Choroid plexus epithelial cell (primary cell): ENCODE measurements at places on chromosomes 6 and 20.

DNA sequence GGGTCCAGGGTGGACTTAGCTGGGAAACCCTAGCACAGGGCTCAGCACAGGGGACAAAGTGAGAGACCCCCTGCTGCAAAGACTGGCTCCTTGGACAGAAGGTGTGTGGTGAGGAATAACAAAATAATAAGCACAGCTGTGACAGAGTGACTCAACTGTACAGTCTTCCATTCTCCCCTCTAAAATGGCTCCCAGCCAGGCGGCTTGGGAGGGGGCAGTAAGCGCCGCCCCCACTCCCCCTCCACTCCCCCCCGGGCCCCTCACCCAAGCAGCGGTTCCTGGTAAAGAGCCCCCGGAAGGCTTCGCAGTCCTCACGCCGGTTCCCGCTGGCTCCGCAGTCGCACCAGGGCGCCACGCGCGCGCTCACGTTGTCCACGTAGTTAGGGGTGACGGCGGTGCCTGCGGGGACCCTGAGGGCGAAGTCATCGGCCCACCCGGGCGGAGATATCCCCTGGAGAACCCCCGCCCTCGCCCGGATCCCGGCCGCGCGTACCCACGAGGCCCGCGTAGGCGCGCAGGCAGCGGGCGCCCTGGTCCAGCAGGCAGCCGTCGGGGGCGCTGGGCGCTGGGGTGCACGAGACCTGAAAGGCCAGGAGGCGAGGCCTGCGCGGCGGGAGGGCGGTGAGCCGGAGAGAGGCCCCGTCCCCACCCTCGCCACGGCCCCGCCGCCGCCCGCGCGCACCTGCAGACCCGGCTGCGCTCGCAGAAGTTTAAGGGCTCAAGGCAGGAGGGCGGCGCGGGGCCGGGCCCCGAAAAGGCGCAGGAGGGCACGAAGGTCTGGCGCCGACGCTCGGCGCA, 2.7 kb downstream of the GFRA4 start:
- DNase-seq: no peak

DNA sequence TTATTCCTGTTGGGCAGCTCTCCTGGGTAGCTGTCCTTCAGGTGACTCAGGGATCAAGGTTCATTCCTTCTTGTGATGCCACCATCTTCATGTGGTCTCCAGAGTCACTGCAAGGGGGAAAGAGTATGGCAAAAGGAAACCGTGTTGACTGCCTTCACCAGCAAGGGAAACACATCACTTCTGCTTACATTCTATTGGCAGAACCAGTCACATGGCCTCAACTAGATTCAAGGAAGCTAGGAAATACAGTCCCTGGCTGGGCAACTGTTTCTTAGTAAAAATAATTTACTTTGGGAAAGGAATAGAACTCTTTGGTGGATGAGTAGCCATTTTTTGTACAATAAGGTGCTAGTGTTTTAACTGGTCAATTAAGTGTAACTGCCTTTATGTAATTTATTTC, 5.3 kb downstream of the ANKRD6 start:
- no peak for DNase-seq

GRCh38 chr6:30557683-30557981, 537 bp downstream of the PRR3 start:
- no peak for DNase-seq

DNA sequence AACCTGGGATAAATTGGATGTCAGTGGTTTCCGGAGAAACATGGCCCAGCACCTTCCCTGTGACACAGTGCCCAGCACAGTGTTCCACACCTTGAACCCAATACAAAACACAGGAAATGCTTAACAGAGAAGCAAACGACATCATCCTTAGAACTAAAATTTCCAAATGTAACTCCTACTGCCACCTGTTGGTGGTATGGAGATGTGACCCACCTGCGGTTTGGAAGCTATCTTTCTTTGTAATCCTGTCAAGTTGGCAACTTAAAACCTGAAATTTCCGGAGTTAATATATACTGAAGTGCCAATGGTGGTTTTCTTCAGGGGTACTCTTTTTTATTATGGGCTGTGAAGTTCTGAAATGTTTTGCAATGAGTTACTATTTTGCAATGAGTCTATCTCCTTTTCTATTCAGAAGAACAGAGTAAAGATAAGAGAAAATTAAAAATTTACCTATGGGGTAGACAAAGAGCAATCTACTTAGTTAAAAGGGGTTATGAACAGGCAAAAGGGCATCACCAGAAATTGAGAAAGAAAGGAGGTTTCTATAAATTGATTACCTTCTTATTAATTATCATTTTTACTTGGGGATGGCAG, 658.8 kb downstream of the PTPRT start:
- peak; percentile 1 for DNase-seq

GRCh38 chr6:115456848-115457247, 603.8 kb downstream of the FRK start:
- DNase-seq: no peak

DNA sequence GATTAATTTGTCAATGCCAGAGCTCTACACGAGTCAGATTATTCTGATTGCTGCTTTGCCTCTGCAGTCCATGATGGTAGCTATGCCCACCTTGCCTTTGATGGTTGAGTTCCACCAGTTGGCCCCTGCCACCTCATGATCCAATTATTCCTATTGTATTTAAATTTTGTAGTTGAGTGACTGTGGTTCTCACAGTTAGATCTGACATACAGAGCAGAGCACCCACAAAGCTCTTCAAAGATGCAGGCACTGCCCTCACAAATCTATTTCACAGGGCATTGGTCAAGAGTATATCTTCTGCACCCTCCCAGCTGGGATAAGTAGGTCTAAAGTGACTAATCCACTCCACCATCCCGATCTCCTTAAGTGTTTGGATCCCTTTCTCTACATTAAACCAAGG, 318.8 kb downstream of the EYA4 start:
- DNase-seq: no peak

DNA sequence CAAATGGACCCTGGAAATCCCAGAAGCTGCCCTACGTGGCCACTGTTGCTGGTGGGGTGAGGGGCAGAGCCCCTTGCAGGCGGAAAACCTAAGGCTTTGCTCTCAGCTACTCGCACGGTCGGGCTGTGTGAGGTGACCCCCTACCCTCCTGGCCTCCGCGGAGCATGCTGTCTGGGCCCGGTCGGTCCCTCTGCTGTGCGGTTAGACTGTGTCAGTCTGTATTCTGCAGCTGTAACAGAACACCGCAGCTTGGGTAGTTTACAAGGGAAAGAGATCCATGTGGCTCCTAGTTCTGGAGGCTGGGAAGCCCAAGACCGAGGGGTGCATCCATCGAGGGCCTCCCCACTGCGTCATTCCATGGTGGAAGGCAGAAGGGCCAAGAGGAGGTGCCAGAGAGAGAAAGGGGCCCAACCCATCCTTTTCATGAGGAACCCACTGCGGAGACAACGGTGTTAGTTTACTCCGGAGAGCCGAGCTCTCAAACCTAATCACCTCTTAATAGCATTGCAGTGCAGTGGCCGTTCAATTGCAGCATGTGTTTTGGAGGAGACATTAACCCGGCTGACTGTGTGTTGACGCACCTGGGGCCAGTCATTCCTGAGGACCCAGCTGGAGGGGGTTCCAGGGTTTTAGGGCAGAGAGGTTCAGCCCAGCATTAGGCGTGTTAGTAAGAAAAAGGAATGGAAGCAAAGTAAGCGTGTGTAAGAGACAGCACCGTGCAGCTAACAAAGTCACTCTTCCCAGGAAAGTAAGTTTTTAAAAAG, 18.3 kb downstream of the COL9A3 start:
- no peak for DNase-seq

DNA sequence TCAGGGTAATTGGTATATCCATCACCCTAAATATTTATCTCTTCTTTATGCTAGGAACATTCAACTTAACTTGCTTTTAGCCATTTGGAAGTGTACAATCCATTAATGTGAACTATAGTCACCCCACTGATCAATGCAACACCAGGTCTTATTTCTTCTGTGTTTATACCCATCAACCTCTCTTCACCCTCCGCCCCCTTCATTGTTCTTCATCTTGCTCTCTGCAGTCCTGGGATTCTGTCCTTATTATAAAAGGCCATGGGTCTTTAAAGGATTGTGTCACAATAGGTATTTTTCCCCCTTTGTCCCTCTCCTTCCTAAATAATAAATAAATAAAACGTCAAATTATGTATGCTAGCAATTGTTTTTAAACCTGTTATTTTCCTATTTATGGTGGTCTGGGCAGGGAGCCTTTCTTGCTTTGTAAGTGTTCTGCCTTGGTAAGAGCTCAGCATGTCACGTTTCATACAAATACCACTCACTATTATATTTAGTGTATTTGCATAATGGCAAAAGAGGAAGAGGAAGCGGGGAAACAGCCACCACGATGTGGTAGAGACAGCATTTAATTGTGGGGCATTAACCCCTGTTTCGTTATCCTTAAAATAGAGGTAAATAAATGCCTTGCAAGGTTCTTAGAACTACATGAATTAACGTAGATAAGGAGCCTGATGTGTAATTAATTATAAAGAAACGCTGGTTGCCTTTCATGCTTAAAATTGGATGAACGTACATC, 1.9 kb downstream of the ABRACL start:
- DNase-seq: no peak
